ENCODE measurements at places on chromosomes 6 and 20. TPM values are rescaled to one million over a fixed set of nuclear protein-coding genes. Genes with fewer than 3 reads are reported as not detected.

The POU5F1 gene
- total RNA-seq: 32.7 TPM

The MTCH1 gene
- 288 TPM for total RNA-seq

- peak; percentile 79 for DNase-seq
Measured at GRCh38 chr6:161922631-161923119, 648.8 kb upstream of the AGPAT4 start.

DNA sequence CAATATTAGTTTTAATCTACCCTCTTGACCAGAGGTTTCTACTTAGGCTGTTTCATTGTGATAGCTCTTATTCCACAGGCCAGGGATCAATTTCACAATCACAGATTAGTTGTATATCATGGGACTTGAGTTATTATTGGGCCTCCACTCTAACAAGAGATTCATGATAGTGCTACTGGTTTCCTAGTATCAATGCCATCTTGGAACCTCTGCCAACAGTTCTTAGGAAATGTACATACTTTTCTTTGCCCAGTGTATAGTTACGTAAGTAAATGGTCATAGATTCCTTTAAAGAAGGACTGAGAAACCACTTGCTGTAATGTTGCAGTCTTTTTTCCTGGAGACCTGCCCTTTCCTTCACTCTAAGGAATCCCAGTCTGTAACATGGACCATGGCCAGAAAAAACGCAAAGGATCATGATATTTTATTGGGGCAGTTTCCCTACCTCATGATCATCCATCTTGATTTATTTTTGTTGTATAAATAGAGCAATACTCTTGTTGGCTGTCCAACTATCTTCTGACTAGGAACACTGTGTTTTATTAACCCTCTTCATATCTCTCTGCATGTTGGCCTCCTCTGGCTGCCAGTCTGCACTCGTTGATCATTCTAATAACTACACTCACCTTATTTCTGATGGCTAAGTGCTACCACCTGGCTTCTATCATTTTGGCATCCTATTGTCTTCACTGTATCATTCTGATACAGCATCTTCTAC lies 38.0 kb upstream of the VGLL2 start:
- DNase-seq: no peak

GRCh38 chr20:47466213-47466612 lies 35.5 kb upstream of the NCOA3 start:
- DNase-seq: no peak
